ENCODE measurements at places on chromosomes 1 and 21.

DNA sequence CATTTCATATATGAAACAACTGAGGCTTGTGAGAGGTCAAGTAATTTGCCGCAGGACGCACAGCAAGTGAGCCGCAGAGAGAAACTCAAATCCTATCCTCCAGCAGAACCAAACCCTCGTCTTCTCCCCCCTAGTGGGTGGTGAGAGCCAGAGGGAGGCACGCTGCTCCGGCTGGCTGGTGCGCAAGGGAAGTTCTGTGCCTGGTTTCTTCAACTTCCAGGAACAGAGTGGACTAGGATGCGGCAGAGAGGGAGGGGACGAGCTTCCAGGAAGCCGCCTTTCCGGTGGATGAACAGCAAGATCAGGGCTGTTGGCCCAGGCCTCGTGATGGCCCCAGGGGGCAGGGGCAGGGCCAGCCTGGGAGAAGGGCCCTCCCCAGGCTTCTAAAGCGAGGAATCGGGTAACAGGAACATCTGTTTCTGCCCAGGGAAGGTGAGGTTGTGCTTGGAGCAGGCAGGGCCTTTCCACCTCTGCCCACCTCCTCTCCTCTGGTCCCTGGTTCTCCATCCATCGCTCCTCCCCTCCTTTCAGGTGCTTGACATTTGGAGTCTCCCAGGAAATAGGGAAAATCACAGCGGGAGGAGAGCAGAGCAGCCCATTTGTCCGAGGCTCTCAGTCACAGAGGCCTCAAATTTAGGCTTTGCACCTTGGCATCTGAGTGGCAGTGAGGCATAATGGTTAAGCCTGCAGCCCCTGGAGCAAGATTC lies 16.8 kb upstream of the PDIK1L start:
- DNase-seq: no peak

DNA sequence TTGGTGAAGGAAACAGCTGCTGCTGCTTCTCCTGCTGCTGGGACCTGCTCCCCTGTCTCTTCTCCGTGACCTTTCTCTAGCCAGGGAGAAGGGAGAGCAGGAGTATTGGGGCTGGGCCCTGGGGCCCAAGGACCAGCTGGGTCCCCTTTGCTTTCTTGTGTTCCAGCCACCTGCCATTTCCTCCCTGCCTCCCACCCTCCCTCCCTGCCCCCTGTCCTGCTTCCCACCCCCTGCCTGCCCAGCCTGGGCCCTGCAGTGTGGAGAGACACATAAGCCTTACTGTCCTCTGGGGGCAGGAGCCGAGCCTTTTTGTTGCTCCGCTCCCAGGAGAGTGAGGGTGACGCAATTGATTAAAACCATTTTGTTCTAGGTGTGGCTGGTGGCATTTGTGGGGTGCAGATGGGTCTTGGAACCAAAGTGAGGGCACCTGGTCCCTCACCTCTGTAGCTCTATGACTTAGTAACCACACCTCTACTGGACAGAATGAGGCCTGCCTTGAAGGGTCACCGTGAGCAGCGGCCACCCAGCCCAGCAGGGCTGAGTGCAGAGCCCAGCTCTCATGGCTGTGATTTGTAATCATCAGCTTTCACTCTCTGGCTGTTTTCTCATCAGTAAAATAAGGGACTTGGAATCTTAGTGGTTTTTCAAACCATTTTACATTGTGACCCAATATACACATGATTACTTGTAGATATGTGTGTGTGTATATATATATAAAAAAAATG lies 13.9 kb upstream of the TMEM222 start:
- no peak for DNase-seq

- no peak for DNase-seq
Observed at GRCh38 chr1:44158871-44159270, 17.4 kb upstream of the KLF18 start.

DNA sequence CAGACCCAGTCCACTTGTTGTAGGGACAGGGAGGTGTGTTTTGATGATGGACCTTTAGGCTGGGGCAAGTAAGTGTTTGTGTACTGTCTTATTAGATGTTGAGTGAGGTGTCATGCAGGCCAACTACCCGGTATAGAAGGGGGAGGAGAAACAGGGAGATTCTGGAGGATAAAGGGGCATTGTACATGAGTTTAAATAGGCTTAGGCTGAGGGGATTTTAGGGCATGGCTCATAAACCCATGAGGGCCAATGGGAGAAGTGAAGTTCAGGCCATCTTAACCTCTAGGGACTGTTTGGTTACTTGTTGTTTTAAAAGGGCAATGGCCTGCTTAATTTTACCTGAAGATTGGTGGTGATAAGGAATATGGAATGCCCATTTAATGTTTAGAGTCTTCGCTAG lies 38.2 kb upstream of the PLA2G5 start:
- no peak for DNase-seq

DNA sequence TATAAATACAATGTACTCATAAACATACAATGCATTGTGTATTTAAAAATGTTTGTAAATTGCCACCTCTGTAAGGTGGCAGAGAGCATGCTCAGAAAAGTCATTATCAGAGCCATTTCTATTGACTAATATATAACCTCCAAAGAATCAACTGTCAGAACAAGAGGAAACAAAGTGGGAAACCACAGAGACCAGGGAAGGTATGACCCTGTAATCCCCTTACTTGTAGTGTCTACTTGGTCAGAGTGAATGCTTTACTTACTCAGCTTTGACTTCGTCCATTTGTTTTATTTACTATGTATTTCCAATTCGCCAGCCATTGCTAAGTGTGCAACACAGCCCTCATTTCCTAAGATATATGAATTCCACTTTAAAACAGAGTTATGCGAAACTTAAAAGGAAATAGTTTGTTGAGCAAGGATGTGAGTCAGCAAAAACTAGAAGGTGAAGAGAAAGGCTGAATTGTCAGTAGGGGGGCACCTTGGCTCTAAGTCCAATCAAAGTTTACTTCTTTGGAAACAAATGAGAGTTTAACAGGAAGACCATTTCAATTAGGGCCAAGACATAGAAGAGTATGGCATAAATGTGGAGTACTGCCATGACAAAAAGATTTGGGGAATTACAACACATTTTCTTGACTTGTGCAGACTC lies 671.7 kb upstream of the PTBP2 start:
- DNase-seq: no peak

DNA sequence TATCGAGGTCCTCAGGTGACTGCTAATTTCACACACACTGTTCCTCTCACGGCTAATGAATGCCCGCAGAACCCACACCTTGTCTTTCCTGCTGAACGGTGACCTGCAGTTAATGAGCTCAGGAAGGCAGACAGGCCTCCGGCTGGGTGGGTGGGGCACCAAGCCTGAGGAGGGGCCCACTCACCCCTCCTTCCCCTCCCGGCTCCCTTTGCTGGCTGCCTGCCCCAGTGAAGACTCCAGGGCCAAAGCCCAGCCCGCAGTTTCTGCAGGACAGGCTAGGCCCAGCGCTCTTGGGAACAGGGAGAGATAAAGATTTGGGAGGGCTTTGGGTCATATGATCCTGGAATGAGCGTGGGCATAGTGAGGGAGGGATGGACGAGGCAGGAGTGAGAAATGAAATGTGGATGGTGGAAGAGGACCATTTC lies 26.4 kb downstream of the FOXO6 start:
- no peak for DNase-seq

- DNase-seq: no peak
Observed at GRCh38 chr1:230277201-230278025, 148.7 kb downstream of the PGBD5 start.

GRCh38 chr1:21115098-21115760 lies 61.5 kb downstream of the EIF4G3 start:
- no peak for DNase-seq

DNA sequence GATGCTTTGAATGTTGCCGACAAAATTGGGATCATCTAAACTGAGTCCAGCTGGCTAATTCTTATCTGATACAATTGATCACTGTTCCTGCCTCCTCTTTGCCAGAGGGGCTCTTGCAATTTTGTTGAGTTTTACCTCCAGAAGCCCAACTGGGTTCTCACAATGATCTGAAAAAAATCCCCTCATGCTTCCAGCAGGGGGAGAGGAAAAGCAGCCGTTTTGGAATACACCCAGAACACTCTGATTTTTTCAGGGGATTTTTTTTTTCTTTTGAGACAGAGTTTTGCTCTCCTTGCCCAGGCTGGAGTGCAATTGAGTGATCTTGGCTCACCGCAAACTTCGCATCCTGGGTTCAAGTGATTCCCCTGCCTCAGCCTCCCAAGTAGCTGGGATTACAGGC lies 13.9 kb upstream of the RERE start:
- DNase-seq: no peak

GRCh38 chr1:37353871-37354270 lies 120.5 kb upstream of the ZC3H12A start:
- DNase-seq: no peak

GRCh38 chr1:55685560-55685959 lies 470.4 kb upstream of the USP24 start:
- no peak for DNase-seq

DNA sequence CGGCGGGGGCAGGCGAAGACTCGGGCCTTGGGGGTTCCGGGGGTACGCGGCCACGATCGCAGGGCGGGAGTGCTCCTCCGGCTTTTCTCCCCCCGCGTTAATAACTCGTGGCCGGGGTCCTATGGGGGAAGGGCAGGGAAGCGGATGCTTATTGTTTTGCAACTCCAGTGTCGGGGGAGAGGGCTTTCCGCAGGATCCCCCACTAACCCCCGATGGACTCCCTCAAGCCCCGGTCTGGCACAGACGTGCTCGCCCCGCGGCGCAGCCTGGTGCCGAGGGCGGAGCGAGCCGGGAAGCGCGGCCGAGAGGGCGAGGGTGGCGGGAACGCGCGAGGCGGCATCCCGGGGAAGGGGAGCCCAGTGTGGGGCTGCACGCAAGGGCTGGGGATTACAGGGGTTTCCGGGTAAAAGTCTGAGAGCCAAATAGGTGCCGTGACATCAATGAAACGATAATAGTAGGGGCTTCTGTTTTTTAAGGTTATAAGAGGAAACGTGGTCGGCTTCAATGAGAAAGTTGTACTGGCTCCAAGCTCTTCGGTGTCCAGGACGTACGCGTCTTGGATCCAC lies 772 bp downstream of the UCK2 start:
- DNase-seq: no peak

DNA sequence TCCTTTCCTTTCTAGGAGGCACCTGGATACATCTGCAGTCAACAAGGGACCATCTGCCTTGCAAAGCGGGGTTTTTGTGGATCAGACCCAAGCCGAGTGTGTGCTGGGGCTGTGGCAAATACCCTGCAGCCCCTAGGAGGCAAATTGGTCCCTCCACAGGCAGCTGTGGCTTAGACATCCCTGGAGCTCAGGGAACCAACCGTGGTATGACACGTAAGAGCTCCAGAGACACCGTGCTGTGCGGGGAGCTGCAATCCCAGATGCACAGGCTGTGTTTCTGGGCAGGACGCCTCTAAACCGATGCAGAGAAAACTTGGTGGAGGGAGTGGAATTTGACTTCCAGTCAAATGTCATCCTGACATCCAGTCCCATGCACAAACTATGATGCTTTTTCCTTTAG lies 141.5 kb downstream of the KAZN start:
- no peak for DNase-seq

DNA sequence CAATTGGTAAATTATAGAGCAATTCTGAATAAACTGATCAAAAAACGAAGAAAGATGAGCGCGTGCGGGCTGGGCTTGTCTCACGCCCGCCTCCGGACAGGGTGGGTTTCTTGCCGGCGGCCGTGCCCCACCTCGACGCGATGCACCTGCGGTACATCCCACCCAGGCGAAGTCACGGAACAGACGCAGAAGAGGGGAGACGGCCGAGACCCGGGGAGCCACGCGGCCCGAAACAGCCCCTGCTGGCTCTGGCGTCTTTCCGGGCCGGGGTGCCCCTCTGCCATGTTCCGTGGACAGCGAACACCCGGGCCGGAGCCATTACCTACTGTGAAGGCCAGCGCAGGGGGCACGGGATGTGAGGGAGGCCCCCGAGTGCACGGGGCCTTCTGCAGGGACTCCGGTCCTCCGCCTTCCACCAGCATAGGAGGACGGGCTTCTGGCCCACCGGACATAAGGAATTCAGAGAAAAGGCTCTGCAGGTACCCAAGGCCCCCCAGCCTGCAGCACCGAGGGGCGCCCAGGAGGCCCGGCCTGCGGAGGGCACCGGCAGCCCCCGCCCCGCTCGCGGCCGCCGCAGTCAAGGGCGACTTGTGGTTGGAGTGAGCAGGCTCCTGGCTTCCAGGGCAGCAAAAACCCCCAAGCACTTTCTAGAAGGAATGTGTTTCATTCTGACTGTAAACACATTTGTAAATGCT lies 7.6 kb upstream of the C1QTNF12 start:
- DNase-seq: no peak

- no peak for DNase-seq
Observed at GRCh38 chr1:61198554-61198953, 116.2 kb downstream of the NFIA start.

DNA sequence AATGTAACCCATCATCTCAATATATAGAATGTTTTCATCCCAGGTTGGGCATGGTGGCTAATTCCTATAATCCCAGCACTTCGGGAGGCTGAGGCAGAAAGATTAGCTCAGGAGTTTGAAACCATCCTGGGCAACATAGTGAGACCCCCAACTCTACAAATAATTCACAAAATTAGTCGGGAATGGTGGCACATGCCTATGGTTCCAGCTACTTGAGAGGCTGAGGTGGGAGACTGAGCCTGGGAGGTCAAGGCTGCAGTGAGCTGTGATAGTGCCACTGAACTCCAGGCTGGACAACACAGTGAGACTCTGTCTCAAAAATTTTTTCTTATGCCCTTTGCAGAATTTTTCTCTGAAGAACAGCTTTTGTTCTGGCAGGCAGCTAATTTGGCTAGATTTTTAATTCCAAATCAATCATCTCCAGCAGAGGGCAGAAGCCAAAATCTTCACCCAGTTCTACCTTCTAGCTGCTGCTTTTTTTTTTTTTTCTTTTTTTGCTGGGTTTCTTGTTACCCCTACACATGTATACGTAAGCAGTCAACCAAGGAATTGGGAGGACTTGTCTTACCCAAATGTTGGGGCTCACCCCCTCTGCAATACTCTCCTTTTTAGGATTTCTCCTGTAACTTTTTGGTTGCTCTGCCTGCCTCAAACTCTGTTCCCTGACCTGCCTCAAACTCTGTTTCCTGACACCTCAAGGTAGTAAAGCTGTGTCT lies 2.7 kb upstream of the RAD54L start:
- DNase-seq: no peak

DNA sequence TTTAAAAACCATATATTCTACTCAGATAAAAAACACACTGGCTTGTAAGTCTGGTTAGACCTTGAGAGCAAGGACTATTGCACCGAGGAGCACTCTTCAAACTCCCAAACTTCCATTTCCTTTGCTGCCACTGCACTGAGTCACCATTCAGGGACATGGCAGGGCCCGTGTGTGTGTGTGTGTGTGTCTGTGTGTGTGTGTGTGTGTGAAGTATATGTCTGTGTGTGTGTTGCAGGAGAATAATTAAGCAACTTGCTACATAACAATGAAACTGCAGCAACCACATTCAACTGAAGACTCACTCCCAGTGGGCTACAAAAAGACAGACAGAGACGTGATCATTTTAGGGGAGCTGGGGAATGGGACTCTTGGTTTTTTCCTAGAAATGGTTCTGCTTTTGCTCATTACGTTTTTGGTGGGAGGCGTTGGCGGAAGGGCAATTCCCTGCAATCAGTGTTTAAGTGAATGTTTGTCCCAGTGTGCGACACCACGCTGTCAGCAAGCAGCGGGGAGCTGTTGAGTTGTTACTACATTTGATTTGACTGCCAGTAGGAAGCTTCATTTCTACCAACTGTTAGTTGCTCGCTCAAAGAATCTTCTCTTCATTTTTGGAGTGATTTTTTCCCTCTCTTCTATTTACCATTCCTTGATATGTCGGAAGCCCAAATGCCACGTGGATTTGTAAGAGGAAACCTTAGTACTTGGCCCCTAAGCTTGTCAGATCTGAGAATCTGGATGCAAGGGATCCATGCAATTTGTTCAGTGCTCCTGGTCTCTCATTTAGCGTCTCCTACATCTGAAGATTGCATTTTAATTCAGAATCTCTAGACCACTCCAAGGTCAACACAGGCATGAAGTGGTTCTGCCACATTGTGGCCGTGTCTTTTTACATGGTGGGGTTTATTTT lies 36.1 kb downstream of the ESRRG start:
- no peak for DNase-seq

Data from hypothalamus (tissue), 51 donors.